ENCODE measurements at places on chromosomes 7 and 10. TPM values are rescaled to one million over a fixed set of nuclear protein-coding genes. Genes with fewer than 3 reads are reported as not detected.

ZNRF2 gene
- polyA plus RNA-seq: 7.9 TPM

PIK3AP1 gene
- 3.4 TPM for polyA plus RNA-seq

SCIN gene
- polyA plus RNA-seq: 2.5 TPM

TUBAL3 gene
- 0.24 TPM for polyA plus RNA-seq

LIPK gene
- not detected for polyA plus RNA-seq

PTPRZ1 gene
- 26.3 TPM for polyA plus RNA-seq

TMEM229A gene
- 1.9 TPM for polyA plus RNA-seq

CYP17A1 gene
- polyA plus RNA-seq: 0.24 TPM

TEX36 gene
- not detected for polyA plus RNA-seq

LIPM gene
- not detected for polyA plus RNA-seq

CLDN3 gene
- polyA plus RNA-seq: 116 TPM

ARF5 gene
- polyA plus RNA-seq: 328 TPM

ACBD7 gene
- 35.4 TPM for polyA plus RNA-seq

IL6 gene
- 1.6 TPM for polyA plus RNA-seq

UPK3BL2 gene
- polyA plus RNA-seq: 1.7 TPM

H2BK1 gene
- not detected for polyA plus RNA-seq

IFIT1 gene
- 15.9 TPM for polyA plus RNA-seq

FBH1 gene
- 66.3 TPM for polyA plus RNA-seq

LEP gene
- not detected for polyA plus RNA-seq
